ENCODE measurements at places on chromosomes 13 and 19. TPM values are rescaled to one million over a fixed set of nuclear protein-coding genes. Genes with fewer than 3 reads are reported as not detected.

The NALCN gene
- 7.0 TPM for total RNA-seq

The PIBF1 gene
- 15.6 TPM for total RNA-seq

The COL4A1 gene
- total RNA-seq, result 68.5 TPM

The ZNF578 gene
- total RNA-seq, result 2.0 TPM

The CRX gene
- total RNA-seq, result not detected

GRCh38 chr13:99805361-99805760 is 166.2 kb downstream of the ZIC5 start:
- DNase-seq, result no peak

DNA sequence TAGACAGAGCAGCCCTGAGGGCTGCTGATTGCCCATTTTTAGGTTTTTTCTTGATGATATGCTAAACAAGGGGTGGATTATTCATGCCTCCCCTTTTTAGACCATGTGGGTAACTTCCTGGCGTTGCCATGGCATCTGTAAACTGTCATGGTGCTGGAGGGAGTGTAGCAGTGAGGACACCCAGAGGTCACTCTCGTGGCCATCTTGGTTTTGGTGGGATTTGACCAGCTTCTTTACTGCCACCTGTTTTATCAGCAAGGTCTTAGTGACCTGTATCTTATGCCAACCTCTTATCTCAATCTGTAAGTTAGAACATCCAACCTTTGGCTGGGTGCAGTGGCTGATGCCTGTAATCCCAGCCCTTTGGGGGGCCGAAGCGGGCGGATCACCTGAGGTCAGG is 148.0 kb downstream of the PTPRS start:
- peak; percentile 24 for DNase-seq

DNA sequence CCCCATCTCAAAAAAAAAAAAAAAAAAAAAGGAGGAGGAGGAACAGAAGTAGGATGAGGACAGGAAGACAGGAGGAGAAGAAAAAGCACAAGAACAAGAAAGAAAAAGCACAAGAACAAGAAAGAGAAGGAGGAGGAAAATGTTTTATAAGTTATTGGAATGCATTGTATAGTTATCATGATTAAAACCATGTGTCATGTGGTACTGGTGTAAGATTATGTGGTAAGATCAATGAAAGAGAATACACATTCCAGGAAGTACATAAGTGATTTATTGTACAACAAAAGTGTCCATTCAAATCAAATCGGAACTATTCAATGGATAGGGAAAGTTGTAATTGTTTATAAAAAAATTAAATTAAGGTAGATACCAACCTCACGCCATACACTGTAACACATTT is 167.7 kb downstream of the MZT1 start:
- no peak for DNase-seq

DNA sequence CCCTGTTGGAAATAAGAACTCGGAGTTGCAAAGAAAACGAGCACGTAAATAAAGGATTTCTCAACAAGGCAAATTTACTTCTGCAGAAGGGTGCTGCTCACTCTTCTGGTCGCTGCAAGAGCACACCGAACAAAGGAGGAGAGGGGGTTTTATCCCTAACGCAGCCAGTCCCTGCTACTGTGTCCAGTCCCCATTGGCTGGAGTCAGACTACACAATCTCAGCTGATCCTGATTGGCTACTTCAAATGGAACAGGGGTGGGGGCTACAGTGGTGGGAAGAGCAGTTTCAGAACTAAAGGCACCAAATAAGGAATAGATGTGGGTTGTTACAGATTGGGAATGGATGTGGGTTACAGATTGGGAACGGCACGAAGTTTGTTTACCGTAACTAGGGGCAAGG is 63.9 kb upstream of the MCF2L start:
- DNase-seq, result no peak

DNA sequence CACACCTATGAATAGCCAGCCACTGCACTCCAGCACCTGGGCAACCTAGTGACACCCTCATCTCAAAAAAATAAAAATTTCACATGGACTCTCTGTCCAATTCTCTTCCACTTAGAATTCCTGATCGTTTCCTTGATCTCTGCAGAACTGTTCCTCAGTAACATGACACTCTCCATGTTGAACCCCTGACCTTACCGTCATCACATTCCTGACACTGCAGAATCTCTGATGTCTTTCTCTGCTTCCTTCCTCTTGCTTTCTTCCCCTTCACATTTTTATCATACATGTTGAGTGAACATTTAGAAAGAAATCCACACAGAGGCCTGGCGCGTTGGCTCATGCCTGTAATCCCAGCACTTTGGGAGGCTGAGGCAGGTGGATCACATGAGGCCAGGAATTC is 15.0 kb downstream of the ZNF114 start:
- no peak for DNase-seq

DNA sequence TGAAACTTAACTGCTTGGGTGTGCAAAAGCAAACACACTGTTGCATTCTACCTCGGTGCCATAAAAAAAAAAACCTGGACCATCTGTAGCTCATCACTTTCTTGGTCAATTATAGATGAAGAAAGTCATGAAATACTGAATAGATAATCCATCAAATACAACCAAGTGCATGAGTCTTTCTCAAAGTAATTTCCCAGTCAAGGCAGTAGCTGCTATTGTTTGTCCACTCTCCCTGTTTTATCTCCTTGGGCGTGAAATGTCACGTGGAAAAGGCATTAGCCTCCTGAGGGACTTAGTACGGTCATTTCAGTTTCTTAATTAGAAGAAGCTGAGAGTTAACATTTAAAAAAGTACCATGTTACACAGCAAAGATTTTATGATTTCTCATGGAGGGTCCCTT is 1697.9 kb downstream of the PCDH9 start:
- DNase-seq, result no peak

DNA sequence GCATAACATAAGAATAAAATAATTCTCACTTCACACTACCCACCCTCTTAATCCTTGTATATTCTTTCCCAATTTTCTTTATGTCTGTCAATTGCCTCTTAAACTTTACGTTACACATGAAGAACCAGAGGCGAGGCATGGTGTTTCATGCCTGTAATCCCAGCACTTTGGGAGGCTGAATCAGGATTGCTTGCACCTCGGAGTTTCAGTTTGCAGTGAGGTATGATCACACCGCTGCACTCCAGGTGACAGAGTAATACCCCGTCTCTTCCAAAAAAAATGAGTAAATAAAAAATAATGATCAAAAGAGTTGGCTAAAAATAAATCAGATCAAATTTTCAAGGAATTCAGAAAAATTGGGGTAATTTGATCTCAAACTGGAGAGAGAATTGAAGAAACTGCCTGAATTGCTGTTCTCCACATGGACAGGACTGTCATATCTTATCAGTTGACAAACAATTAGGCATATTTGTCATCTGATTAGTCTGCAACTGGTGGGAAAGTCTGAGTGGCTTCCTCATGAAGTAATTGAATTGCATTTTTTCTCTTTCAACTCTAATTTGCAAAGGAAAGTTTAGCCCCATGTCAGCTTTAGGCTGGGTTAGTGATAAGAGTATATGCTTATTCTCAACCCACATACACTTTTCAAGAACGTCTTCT is 302.9 kb downstream of the ITGBL1 start:
- DNase-seq, result no peak

DNA sequence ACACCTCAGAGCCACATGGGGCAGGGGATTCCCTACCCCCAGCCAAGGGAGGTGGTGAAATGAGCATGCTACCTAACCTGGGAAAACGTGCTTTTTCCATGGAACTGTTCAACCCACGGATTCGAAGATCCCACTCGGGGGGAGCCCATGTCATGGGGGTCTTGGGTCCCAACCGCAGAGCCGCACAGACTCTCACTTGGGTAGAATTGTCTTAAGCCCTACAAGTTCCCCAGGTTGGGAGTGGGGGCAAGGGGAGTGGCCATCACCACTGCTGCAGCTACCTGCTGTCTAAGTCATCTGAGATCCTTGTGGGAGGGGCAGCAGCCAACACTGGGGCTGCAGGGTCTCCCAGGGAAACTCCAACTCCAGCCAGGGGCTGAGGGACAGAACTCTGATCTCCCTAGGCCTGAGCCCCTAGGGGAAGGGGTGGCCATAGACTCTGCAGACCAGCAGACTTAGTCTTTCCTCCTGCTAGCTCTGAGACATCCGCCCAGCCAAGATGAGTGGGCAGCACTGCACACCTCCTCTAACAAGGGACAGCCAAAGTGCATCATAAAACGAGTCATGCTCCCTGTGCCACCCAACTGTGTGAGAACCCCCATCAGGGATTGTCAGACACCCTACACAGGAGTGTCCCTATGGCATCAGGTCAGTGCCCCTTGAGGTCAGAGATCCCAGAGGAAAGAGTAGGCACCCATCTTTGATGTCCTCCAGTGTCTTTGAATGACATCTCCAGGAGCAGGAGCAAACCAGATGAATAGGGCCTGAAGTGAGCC is 610.4 kb upstream of the SLITRK6 start:
- DNase-seq, result no peak

DNA sequence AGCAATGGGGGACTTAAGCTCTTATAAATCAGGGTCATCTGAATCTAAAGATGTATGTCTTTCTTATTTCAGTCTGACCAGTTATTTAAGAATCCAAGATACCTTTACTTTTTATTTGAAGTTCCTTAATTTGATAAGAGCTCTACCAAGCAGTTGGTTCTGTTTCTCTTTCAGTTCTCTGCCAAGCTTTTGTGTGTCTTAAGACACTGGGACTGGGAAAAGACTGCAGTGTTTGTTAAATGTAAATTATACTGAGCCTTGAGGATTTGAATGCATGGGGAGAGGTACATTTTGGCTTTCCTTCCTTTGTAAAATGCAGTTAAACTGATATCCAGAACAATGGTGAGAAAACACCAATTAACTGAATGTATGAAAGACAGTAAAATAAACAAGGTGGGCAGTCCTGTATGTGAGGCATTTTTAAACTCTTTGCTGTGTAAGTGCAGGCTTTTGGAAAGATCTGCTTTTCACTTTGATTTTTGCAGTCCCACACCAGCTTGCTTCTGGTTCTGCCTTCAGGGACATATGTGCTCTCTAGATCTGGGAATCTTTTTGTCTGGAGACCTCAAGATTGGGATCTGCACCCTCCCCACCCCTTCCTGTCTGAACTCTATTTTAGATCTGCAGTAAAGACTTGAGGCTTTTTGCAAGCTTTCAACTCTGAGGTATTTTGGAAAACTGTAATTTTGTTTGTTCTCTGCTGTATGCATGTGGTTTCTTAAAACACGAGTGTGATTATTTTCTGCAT is 77.6 kb downstream of the LRCH1 start:
- DNase-seq, result no peak

DNA sequence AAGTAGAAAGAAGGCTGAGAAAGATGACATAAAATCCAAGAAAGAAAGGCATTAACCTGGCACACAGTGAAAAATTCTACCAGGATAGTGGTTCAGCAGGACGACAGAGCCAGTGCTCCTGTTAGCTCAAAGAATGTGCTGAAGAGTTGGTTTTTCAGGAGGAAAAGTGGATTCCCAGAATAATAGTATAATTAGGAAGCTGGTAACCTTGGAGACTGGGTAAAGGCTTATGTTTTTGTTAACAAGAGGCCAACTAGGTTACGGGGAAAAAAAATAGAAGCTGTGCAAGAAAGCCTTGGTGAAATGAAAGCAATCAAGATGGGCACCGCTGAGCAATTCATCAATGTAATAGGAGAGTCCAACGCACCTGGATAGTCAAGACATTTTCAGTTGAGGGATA is 54.7 kb downstream of the SLC15A1 start:
- no peak for DNase-seq

- DNase-seq, result no peak
Measured at GRCh38 chr13:83940742-83941141, 58.5 kb upstream of the SLITRK1 start.

- DNase-seq, result no peak
Measured at GRCh38 chr19:39171479-39172465, 25.0 kb upstream of the NCCRP1 start.

GRCh38 chr13:104773775-104774174 is 1707.6 kb upstream of the SLC10A2 start:
- peak; percentile 76 for DNase-seq

DNA sequence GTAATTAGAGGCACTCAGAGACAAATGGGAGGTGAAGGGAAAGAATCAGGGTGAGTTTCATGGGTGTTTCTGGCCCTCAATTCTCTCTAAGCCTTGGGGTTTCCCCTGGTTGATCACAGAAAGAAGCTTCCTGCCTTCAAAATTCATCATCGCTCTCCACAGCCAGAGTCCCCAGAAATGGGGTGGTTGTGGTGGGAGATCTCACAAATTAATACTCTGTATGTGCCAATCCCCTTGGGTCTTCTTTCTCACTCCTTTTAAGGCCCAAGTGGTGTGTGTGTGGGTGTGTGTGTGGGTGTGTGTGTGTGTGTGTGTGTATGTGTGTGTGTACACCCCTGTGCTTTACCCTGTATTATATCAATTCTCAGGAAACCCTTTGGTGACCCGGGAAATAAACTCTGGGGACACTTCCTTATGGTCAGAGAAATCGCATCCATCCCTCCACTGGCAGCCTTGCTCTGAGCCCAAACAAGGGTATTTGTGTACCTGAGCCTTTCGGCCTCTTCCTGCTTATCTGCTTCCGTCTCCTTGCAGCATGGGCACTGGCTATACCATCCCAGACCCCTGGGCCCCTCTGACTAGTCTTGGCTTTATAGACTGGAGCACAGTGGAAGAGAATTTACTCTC is 2.8 kb upstream of the FCGBP start:
- DNase-seq, result no peak

GRCh38 chr13:98801626-98802418 is 49.4 kb upstream of the SLC15A1 start:
- DNase-seq, result no peak

- DNase-seq, result peak; percentile 64
Measured at GRCh38 chr13:106117035-106117434, 418.4 kb downstream of the EFNB2 start.

GRCh38 chr19:45767410-45767880 is 1.6 kb downstream of the SIX5 start:
- DNase-seq, result peak; percentile 83

GRCh38 chr13:72808917-72809500 is 27.1 kb downstream of the PIBF1 start:
- DNase-seq, result peak; percentile 18

GRCh38 chr13:93169980-93170379 is 56.6 kb upstream of the GPC6 start:
- peak; percentile 98 for DNase-seq

GRCh38 chr19:37963190-37963936 is 56.4 kb downstream of the SIPA1L3 start:
- DNase-seq, result peak; percentile 48

DNA sequence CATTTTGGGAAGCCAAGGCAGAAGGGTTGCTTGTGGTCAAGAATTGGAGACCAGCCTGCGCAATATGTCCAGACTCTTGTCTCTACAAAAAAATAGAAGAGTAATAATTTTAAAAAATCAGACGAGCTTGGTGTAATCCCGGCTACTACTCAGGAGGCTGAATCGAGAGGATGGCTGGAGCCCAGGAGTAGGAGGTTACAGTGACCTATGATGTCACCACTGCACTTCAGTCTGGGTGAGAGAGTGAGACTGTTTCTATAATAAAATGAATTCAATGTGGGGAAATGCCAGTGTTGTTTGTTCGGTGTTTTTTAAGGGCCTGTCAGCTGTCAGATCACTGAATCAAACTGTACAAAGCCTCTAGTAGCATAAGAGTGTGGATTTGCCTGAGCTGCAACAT is 1.2 kb upstream of the FBXL3 start:
- peak; percentile 39 for DNase-seq

DNA sequence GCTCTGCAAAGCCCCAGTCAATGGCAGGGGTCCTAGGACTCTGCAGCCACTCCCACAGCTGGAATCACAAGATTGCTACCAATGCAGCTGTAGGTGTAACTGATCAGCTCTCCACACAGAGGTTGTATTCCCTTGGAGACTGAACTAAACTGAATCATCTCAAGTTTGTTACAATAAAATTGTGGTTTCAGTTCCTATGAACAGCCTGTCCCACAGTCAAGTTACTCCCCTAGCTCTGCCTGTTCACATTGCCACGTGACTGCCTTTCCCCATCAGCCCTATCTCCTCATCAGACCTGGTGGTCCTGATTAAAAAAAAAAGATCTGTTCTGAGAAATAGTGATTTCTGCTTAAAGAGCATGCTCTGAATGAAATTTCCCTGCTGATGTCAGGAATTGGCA is 287.9 kb upstream of the NBEA start:
- DNase-seq, result peak; percentile 67

Measured in LHCN-M2 (cell line).